H7 (cell line): ENCODE measurements at places on chromosomes 2 and 18. TPM values are rescaled to one million over a fixed set of nuclear protein-coding genes. Genes with fewer than 3 reads are reported as not detected.

DNA sequence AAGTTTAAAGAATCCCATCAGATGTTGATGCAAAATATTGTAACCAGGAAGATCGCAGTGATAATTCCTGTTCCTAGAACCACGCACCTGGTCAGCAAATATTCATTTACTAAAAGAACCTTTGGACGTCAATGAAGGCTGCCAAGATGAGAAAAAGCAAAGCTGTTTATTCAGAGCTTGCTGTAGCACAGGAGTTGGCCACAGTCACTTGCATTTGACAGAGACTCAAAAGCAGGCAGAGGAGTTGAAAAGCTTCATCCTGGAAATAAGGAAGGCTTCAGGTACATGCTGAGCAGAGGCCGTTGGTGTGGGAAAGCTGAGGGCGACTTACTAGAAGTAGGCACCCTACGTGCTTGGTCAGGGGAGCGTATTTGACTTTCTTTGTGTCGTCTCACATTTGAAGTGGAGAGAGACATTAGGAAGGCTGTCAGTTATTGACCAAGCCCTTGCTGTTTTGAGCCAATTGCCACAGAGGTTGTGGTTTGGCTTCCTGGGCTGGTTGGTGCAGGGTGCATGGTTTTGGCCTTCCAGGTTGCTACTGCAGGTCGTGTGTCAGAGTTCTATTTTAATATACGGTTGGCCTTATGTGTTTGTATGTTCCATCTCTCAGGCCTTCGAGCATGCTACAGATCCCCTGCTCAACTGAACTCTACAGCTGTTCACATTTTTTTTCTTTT lies 289.6 kb downstream of the METTL4 start:
- DNase-seq = no peak

DNA sequence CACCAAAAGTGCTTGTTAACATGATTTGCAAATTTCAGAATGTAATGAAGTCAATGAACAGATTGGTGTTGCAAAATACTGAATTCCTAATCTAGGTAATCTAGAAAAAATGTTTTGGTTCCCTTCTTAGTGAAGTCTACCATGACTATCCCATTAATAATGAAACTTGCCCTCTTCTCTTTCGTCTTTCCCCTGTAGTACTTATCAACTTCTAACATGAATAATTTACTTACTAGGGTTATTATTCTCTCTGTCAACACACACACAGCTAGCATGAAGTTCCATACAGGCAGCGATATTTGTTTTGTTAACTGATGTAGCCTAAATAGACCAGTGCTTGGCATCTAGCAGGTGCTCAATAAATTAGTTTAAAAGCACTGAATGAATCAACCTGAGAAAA lies 160.2 kb downstream of the NCK2 start:
- no peak for DNase-seq

GRCh38 chr2:101998896-101999789 lies 7.4 kb downstream of the IL1R2 start:
- no peak for DNase-seq

DNAJC5G gene
- not detected in 2 replicates for total RNA-seq

C2orf81 gene
- 0.83 and 1.6 TPM in 2 replicates for total RNA-seq

DNA sequence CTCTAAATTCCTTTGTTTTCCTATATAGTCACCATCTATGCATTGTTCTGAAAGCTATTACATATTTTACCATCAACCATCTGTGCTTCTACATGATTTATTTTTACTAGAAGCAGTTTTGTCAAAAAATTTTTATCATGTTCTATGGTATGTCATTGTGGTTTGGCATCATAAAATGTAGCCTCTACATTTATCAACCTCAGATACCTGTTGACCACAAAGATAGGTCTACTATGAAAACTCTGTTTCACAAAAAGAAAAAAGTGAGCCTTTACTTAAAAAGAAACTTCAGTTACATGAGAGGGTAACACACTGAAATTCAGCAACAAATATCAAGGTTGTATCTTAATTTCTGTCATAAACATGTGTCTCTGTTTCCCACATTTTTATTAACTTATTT lies 3.7 kb downstream of the BCL2 start:
- DNase-seq = no peak

DNA sequence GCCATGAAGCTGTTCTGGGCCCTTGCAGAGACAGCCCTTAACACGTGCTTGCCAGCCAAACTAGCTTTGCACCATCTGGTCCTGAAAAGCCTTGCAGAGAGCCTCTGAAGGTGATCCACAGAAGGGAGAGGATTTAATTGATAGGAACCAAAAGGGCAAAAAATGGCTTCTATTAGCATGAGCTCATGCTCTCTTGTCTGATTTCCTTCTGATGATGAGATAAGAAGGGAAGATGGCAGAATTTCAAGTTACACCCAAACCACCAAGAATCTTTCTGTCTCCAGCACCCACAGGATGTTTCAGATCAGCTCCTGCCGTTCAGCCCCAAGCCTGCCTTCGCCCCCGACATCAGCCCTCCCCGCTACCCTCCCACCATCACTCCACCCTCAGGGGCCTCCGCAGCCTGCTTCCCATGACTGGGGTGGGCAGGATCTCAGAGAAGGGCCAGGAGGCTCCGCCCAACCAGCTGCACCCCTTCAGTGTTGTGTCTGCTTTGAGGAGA lies 23.4 kb upstream of the GLI2 start:
- DNase-seq = peak; percentile 31

- DNase-seq = peak; percentile 17
Observed at GRCh38 chr2:103284750-103285149, 522.9 kb downstream of the TMEM182 start.

GRCh38 chr18:43917520-43917919 lies 640.2 kb upstream of the SYT4 start:
- DNase-seq = no peak

- no peak for DNase-seq
Observed at GRCh38 chr18:61086657-61087056, 246.6 kb upstream of the CDH20 start.

TUBB8B gene
- 0.11 and 0.17 TPM in 2 replicates for total RNA-seq

DNA sequence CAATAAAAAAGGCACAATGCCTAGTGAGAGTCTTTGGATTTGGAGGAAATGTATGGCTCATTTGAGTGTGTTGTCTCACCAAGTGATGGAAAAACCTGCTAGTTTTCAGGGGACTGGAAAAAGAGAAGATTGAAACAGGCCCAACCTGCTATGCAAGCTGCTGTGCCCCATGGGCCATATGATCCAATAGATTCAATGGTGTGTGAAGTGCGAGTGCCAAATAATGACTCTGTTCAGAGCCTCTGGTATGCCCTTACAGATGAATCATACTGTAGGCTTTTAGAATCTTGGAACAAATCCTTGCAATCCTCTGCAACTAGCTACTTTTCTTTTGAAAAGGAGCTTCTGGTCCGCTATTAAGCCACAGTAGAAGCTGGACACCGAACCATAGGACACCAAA lies 529.8 kb upstream of the CNTNAP5 start:
- no peak for DNase-seq

KCTD18 gene
- total RNA-seq = 4.6 and 10.5 TPM in 2 replicates

OR6B2 gene
- not detected in 2 replicates for total RNA-seq

CHPF gene
- total RNA-seq = 104 and 113 TPM in 2 replicates

GRCh38 chr2:191566344-191566743 lies 111.6 kb upstream of the NABP1 start:
- peak; percentile 70 for DNase-seq

KLHL30 gene
- total RNA-seq = 0.04 and 0.10 TPM in 2 replicates

GRCh38 chr2:27717070-27717795 lies 53.5 kb downstream of the SLC4A1AP start:
- DNase-seq = no peak

- DNase-seq = no peak
Observed at GRCh38 chr2:4882421-4882820, 809.8 kb upstream of the SOX11 start.

GRCh38 chr2:118851650-118852049 lies 4.2 kb upstream of the EN1 start:
- peak; percentile 49 for DNase-seq

- no peak for DNase-seq
Observed at GRCh38 chr2:160064916-160065315, 2.5 kb upstream of the PLA2R1 start.

DNA sequence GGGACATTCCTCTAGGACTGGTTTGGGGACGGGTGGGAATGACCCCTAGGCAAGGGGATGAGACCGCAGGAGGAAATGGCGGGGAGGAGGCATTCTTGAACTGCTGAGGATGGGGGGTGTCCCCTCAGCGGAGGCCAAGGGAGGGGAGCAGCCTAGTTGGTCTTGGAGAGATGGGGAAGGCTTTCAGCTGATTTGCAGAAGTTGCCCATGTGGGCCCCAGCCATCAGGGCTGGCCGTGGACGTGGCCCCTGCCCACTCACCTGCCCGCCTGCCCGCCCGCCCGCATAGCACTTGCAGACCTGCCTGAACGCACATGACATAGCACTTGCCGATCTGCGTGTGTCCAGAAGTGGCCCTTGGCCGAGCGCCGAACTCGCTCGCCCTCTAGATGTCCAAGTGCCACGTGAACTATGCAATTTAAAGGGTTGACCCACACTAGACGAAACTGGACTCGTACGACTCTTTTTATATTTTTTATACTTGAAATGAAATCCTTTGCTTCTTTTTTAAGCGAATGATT lies 4.9 kb downstream of the INHBB start:
- no peak for DNase-seq

- DNase-seq = no peak
Observed at GRCh38 chr2:1671916-1672315, 72.4 kb downstream of the PXDN start.

DNA sequence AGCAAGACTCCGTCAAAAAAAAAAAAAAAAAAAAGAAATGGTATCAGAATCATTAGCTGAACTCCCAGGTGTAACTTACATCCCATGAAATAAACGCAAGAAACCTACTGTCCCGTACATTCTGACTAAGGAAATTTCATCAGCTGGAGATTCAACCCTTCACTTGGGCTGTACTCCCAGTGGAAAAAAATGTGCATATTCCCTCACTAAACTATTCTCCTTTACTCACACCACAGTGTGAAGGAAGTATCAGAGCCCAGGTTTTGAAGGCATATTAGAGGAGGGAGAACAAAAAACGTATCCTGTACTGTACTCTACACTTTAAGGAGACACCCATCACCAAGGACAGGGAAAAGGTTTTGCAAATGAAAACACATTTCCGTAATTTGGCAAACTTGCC lies 64.3 kb downstream of the DNER start:
- DNase-seq = no peak

ANKRD30BL gene
- not detected in 2 replicates for total RNA-seq

INHBB gene
- total RNA-seq = 0.07 and 0.11 TPM in 2 replicates

KLHL41 gene
- not detected in 2 replicates for total RNA-seq
